ENCODE measurements at places on chromosomes 3 and 15.
A peak's percentile ranks its signal among the peaks of the same experiment; 100 is the strongest.

- DNase-seq = peak; percentile 86
Measured at GRCh38 chr3:107690522-107691138, 167.9 kb downstream of the BBX start.

DNA sequence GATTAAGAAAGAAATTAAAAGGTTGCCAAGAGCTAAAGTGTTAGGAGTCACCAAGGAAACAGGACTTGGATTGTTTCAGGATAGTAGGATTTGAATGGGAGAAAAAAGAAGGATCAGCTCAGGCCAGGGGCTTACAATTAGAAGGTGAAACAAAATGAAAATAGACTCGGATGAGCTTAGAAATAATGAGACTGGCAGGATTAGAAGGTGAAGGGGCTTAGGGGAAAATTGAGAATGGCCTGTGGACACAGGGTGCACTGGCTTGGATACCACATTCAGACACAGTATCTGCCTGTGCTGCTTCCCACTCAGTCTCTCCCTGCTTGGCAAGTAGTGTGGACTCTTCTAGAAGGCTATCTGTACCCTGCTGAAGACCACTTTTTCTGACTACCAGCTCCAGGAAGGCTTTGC lies 206.1 kb upstream of the ATP10A start:
- DNase-seq = no peak

DNA sequence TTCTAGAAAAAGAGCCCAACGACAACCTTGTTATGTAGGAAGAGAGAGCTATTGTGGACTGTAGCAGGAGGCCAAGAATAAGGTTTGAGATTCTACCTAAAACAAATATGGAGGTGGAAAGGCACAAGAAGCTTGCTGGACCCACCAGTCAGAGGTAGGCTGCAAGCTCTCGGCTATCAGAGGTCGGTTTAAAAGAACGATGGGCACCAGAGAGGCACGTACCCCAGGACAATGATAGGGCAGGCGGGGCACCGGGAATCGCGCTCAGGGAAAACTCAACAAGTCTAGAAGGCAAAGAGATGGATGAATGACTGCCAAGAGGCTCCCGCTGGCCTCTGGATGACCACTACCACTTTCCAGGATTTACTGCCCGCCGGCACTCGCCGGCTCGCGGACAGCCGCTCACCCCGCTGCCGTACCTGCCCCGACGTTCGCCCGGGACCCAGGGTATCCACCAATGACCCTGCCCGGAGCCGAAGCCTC lies 1.1 kb downstream of the HDGFL3 start:
- peak; percentile 28 for DNase-seq

DNA sequence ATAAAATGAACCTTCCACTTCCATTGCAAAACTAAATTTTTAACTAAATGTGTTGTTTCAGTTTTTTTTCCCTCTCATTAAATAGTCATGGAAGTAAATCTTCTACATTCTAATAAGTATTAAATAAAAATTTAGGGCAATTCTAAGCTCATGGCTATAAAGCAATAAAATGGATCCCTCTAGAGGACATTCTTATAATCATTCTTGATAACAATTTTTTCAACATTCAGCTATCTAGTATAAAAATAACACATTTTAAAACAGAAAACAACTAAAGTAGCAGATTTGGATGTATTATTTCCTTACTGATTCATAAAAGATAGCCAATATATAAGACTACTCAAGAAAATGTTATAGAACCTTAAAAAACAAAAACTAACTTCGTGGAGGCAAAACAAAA lies 393.1 kb downstream of the PLOD2 start:
- DNase-seq = peak; percentile 32

DNA sequence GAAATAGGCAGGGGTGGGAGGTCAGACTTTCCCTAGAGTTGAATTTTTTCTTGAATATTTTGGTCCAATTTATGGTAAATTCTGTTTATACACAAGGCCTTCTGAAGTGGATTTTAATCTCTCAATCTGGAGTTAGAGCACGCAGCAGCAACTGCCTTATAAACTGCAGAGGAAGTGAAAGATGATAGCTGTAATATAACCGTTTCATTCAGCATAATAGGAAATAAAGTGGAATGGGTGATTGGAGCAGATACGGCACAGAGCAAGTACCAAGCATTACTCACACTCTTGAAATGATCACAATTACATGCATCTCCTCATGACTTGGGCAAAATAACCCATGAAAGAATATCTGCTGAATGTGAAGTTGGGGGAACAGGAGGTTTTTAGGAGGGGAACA lies 106.8 kb downstream of the ARRDC4 start:
- DNase-seq = peak; percentile 24

DNA sequence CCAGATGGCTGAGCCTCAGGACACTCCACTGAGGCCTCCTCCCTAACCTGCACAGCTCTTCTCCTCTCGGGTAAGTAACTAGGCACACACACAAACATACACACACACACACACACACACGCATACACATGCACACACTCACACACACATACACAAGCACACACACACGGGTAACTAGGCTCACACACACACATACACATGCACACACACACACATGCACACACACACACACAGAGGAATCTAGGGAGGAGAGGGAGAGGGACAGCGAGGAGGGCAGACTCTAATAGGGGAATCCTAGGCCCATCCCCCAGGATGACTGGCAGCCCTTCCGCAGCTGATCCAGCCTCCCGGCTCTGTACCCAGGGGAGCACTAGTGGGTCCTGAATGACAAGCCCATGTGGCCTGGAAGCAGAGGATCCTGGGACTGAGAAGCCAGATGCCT lies 177.4 kb upstream of the LINGO1 start:
- no peak for DNase-seq

DNA sequence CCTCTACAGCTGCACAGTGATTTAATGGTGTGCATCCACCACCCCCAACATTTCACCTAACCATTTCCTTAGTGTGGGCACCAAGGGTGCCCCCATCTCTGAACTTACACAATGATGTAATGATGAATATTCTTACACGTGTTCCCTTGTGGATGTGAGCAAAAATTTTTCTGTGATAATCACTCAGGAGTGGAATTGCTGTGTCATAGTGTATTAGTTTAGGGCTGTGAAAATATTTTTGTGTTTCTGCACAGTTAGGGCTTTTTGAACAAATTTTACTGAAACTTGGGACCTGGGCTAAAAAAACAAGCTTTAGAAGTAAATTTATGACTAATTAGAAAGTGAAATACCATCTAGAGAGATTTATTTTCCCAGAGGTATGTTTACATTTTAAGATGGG lies 134.5 kb upstream of the CCNL1 start:
- peak; percentile 58 for DNase-seq

DNA sequence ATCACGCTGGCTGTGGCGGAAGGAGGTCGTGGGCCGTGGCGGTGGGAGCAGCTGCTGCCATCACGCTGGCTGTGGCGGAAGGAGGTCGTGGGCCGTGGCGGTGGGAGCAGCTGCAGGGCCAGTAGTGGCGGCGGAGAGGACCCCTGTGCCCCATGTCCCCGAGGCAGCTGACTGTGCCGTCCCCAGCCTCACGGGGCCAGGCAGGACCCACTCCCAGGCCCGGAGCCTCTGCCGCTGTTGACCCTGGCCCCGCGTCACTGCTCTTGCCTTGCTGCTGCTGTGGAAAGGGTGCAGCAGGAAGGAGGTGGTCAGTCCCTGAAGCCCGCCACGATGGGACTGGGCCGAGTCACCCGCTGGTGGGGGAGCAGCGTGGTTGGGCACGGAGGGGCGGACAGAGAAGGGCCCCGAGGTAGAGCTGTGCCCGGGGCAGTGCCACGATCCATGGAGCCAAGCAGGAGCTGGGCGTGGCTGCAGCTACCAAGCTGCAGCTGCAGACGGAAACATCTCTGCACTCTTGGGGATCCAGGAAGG lies 71.2 kb downstream of the GLB1 start:
- no peak for DNase-seq

DNA sequence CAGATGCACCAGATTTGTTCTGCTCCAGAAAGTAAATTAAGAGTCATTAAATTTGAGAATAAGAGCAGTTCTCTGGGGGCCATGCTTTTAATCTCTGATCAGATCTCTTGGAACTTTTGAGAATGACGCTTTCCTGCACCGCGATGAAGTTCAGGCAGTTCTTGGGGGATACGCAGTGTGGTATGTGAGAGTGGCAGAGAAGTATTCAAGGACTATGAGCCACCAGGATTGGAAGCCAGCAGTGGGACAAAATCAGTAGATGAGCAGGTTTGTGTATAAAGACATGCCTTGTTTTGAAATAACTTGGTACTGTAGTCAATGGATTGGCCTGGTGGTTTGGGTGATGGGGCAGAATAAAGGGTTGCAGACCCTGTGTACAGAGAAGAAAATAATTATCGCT lies 483.6 kb downstream of the ERC2 start:
- DNase-seq = no peak

- DNase-seq = peak; percentile 98
Measured at GRCh38 chr3:168095611-168096209, at the start of gene GOLIM4. GOLIM4 (minus strand) TSS chr3:168095924; CDS start chr3:168095285, 639 bp downstream.

- no peak for DNase-seq
Measured at GRCh38 chr15:71808311-71809020, 1.9 kb upstream of the NR2E3 start.

- peak; percentile 33 for DNase-seq
Measured at GRCh38 chr3:174342941-174343501, 516.1 kb upstream of the NAALADL2 start.

DNA sequence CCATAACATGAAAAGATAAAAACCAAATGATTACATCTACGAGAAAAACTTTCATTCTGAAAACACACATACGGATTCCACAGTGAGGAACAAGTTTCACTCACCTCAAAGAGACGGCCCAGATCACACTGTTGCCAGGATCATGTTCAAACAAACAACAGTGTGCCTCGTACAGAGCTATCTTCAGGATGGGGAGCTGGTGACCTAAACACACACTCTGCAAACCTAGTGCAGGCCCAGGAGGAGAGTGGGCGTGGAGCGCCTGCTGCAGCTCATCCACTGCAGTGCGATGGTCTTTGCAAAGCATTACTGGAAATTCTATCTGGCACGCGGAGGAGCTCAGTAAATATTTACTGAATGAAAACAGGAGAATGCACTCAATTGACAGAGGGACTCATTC lies 38.5 kb downstream of the TAMM41 start:
- peak; percentile 27 for DNase-seq

GRCh38 chr3:192262001-192262400 lies 465.3 kb downstream of the FGF12 start:
- DNase-seq = no peak
